H4 (cell line): ENCODE measurements at places on chromosomes 12 and 14.
A peak's percentile ranks its signal among the peaks of the same experiment; 100 is the strongest.

- DNase-seq = peak; percentile 49
Observed at GRCh38 chr12:65335021-65335714, 56.7 kb downstream of the MSRB3 start.

GRCh38 chr14:99763527-99764221 is 29.5 kb upstream of the EML1 start:
- DNase-seq = no peak

GRCh38 chr12:6461401-6462233 is 8.9 kb downstream of the VAMP1 start:
- DNase-seq = no peak

DNA sequence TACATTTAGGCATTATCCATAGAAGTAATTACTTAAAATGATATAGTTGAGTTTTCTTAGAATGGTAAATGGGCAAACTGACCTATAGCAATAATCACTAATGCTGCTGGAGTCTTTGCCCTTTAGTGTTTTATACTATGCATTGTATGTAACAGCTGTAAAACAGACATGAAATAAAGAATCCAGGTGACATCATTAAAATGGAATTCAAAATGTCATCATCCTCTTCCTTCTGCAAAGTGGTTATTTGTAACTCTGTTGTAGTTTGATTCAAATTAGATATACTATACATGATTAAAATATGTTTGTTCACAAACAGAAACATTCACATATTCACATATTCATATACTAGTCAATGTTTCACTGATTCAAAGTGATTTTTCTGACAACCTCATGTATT is 598.8 kb downstream of the SLC16A7 start:
- no peak for DNase-seq

DNA sequence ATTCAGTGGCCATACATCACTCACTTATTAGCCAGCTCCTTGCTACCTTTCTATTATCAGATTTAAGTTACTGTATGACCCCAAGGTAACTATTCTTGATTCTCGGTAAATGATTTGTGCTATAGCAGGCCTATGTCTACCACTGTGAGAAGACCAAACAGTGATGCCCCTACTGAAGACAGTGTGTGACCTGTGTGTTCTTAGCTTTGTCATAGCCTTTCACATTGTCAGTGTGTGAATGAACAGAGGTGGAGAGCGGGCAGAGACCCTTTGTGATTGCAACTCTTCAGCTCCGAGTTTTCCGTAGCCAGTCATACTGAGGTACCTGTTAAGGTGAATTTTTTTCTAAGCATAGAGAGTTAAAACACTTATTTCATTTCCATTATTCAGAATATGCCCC is 294.0 kb downstream of the LRFN5 start:
- DNase-seq = no peak

DNA sequence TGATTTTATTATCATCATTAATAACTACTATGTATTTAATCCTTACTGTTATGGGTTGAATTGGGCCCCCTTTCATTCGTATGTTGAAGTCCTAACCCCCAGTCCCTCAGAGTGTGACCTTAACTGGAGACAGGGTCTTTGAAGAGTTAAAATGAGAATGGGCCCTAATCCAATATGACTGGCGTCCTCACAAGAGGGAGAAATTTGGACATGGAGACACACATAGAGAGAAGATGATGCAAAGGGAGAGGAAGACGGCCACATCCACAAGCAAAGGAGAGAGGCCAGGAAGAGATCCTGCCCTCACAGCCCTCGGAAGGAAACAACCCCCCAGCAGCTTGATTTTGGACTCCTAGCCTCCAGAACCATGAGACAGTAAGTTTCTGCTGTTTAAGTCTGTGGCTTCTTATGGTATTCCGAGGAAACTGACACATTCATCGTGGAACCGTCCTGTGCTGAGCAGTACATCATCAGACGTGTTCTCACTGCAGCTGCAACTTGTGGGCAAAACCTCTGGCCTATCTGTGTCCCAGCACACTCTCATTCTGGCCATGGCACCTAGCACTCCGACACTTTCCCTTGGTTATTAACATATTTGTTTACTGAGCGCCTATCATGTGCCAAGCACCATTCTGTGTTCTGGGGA is 127.6 kb downstream of the SLC38A6 start:
- no peak for DNase-seq

DNA sequence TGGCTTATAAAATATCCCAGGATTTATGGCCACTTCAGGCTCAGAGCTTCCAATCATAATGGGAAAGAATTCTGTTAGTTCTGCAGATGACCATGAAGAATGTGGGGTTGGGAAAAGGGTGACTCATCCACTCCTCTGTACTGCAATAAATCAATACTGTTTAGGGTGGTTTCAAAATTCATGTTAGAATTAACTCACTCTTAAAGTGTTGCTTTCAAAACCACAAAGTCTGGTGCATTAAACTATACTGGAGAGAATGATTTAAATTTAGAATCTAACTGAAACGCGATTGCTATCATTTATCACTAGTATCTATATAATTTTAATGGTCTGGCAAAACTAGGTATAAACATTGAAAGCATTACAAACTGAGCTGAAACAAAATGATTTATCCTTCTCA is 798 bp downstream of the CCDC198 start:
- peak; percentile 45 for DNase-seq

- DNase-seq = no peak
Observed at GRCh38 chr14:56341766-56342493, 223.7 kb downstream of the PELI2 start.

- DNase-seq = peak; percentile 87
Observed at GRCh38 chr14:98909251-98909944, 362.6 kb downstream of the BCL11B start.

GRCh38 chr12:53995378-53996239 is 4.4 kb upstream of the HOXC9 start:
- peak; percentile 68 for DNase-seq

- DNase-seq = no peak
Observed at GRCh38 chr12:3054374-3054773, 22.8 kb upstream of the TSPAN9 start.

GRCh38 chr12:57619434-57620244 is 8.4 kb downstream of the ARHGEF25 start:
- DNase-seq = no peak

DNA sequence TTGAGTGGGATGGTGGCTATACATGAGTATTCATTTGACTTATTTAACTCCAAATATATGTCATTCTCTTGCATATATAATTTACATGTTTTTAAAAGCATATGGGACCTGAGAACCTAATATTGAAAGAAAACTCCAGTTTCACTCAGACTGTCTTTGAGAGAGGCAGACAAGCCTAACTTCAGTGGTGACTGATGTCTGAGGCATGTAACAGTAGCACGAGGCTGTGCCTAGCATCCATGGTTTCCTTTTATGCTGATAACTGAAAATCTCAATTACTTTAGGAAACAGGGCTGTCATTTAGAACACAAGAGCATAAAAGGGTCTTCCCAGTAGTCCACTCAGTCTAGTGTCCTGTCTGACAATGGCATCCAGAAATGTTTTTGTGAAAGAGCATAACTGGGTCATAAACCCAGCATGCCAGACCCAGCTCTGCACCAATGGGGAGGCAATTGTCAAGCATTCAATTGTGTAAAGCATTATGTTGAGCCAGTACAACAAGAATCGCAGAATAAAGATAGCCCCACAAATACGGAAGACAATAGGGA is 24.3 kb downstream of the MAPK1IP1L start:
- no peak for DNase-seq

DNA sequence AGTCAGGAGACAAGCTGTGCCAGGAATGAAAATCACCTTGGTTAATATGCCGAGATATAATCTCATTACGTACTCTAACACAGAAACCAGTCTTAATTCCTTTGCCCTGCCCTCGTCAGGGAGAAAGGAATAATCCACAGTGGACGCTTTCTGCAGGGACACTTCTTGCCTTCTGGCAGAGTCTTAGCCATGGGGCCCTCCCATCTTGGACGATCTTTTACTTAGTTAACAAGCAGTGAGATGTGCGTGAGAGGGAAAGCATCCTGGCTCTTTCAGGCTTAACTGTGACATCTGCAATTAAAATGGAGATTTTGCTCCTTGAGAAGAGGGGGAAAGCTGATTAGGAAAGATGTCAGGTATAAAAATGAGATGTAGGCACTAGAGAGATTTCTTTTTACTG is 246.4 kb downstream of the TMEM132C start:
- no peak for DNase-seq

GRCh38 chr12:49762468-49762847 is 21.1 kb downstream of the TMBIM6 start:
- DNase-seq = no peak

- no peak for DNase-seq
Observed at GRCh38 chr14:99810559-99810874, 17.3 kb downstream of the EML1 start.

GRCh38 chr14:61690039-61690438 is 5.3 kb upstream of the HIF1A start:
- no peak for DNase-seq

DNA sequence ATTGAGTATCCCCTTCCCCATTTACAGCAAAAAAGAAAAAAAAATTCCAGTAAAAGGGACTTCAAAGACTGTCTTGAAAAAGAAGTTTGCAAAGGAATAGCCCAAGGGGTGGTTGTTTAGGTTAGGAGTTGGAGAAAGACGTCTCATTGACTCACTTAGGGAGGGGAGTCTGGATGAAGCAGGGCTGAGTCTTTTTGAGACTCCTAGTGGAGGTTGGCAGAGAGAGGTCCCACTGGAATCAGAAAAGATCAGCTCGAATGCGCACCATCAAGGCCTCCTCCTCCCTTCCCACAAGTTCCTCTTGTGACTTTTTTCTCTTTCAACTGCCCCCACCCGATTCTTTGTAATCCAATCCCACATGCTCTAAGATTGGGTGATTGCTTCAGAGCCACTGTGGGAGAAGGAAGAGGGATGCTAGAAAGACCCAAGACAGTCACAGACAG is 1.9 kb downstream of the ARHGEF40 start:
- peak; percentile 25 for DNase-seq

DNA sequence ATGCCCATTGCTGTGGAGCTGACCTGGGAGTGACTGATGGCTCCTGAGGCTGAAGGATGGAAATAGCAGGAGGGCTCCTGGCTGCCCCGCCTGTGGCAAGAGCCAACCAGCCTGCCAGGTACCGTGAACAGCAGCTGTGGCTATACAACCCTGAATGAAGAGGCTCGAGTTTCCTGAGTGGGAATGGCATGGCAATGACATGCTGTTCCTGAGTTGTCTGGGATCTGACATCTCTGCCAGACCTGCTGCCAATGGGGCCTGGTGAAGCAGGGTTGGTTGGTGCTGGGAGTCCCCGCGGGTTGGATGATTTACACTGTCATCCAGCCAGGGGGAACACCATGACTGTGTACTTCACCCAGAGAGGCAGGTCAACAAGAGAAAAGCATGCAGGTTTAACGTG is 31.8 kb upstream of the LRRC10 start:
- DNase-seq = no peak

- DNase-seq = peak; percentile 64
Observed at GRCh38 chr14:28608851-28609828, 157.4 kb upstream of the FOXG1 start.
